ENCODE measurements at places on chromosomes 11 and 22.
A peak's percentile ranks its signal among the peaks of the same experiment; 100 is the strongest.

- no peak for DNase-seq
Measured at GRCh38 chr11:46102843-46103242, 18.4 kb downstream of the PHF21A start.

DNA sequence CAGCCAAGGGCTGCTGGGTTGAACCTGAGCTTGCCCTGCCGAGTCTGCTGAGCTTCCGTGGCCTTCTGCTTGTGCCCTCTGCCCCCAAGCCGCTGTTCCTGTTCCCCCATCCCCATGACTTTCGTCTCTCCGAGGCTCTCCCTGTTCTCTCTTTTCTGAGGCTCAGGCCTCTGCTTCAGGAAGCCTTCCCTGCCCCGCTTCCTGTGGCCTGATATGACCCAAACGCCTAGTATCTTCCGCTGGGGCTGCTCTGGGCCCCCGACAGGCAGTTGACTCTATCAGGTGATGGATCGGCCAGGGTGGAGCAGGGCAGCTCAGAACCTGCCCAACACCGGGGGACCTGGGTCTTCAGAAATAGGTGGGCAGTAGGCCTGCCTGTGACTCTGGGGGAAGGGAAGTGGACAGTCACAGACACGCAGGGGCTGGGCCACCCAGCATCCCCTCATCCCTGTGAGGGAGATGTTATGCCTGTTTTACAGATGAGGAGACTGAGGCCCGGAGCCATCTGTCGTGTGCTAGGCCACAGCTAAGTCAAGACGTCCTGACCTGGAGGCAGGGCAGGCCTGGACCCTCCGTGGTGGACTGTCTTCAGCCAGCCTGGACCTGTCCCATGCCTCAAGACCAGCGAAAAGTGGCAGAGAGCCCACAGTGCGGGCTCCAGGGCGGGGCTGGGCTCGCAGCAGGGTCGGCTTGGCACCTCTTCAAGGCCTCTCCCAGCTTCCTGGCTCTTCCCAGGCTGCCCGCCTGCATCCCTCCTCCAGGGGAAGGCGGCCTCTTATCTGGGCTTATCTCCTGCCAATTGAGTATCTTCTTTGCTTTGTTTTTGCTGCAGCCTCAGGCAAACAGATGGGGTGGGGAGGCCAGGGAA, 16.2 kb downstream of the BAD start:
- DNase-seq = peak; percentile 30

DNA sequence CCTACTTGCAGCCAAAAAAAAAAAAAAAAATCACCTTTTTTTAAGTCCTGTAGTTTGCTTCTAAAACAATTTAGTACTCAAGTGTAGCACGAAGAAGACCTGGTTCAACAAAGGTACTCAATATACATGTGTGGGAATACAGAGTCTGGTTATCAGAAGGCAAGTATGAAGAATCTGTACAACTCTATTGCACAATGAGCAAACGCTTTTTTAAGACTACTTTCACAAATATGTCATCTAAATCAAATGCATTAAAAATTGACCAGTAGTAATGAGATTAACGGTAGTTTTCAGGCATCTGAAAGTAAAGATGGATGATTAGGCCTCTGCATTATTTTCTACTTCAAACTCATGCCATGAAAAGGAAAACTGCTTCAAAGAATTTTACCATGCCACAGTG, 9.5 kb downstream of the CHORDC1 start:
- no peak for DNase-seq

DNA sequence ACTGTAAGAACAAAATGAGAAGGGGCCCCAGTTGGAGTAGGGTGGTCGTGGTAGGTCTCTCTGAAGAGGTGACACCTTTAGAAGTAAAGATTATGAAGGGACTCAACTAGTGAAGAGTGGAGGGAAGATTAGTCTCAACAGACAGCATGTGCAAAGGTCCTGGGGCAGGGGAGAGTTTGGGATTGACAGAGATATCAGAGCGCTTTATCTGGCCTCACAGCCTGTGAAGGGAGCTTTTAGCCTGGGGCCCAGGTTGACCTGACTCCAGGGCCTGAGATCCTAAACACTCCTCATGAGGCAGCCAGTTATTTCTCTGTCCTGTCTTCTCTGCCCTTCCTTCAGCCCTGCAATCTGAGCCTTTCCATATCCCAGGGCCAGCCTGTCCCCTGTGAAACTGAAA, 16.2 kb downstream of the FGF3 start:
- no peak for DNase-seq

GRCh38 chr11:119351232-119351631, 4.7 kb upstream of the MFRP start:
- no peak for DNase-seq

All from T1000 (cell line).